Astrocyte (in vitro differentiated cells and primary cell): ENCODE measurements at places on chromosomes 7 and 10. TPM values are rescaled to one million over a fixed set of nuclear protein-coding genes. Genes with fewer than 3 reads are reported as not detected.

Gene SCD
- 324 and 428 TPM in 2 replicates for total RNA-seq

Gene ATP5MK
- 405 and 463 TPM in 2 replicates for total RNA-seq

GRCh38 chr7:100586266-100587025, at the start of gene FBXO24:
Gene FBXO24 (plus strand): TSS chr7:100586328. CDS start chr7:100586626, 298 bp downstream.
- peak; percentile 100 for DNase-seq

DNA sequence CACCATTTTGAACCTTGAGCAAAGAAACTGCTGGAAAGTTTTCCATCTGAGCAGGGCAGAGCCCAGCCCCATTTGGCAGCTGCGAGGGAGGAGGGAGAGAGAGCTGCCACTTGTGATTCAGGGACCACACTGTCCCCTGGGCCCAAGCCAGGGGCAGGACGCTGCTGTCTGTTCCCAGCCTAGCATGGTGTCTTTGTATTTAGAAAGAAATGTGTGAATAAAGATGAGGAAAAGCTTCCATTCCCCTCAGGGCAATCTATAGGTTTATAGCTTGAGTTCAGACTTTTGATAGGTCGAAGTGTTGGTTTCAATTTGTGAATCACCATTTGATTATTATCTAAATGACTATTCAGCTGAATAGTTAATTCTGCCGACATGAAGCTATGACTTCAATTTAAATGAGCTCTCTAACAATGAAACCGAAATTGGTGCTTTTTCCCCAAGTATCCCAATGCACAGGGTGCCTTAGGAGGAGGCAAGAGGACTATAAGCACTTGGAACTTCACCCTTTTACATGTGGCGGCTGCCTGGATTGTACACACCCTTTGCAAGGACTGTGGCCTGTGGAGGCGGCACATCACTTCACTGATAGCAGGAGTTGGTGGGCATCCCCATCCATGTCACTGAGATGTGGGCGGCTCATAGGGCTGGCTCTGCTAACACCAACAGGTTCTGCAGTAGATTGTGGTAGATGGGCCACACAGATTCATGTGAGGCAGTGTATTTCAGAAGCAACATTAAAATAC, 223.5 kb downstream of the CCDC3 start:
- DNase-seq, result no peak

- DNase-seq, result no peak
Observed at GRCh38 chr7:156014201-156014600, 201.9 kb upstream of the SHH start.

DNA sequence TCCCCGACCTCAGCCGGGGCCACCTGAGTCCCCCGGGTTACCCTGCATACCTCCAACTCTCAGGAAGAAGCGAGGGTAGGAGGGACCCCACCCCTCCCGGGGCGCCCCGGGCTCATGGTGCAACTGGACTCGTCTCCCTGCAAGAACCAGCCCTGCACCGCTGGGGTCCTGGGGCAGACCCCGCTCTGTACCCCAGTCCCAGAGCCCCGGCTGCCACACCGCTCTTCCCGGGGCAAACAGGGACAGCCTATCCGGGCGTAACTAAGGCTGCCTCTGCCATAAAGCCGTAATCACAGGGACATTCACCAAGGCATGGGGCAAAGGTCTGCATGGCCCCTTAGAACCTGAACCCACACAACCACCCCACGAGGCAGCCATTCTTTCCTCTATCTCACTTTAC, 6.7 kb upstream of the MAFK start:
- no peak for DNase-seq

Gene FAM20C
- 10.0 and 10.6 TPM in 2 replicates for total RNA-seq

DNA sequence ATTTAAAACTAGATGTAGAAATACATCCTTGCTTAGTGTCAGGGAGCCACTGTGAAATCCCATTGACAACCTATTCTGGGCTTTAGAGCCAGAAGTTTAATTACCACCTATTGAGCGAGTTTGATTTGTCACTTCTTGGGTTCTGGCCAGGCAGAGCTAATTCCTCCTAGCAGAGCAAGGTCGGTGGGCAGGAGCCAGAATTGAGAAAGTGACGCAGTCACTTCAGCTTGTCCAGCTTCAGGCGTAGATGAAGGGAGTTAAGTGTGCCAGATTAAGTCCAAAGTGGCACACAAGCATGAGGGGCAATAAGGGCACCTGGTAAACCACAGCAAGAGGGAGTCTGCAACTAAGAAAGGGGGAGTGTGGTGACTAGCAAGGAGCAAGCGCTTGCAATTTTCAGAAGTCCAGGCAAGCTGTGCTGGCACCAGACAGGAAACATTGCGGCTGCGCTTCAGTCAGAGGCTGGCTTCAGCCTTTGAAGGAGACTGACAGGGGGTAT, 119.4 kb downstream of the ST7 start:
- peak; percentile 88 for DNase-seq
